GM23248 (cell line): ENCODE measurements at places on chromosomes 5 and 9.
A peak's percentile ranks its signal among the peaks of the same experiment; 100 is the strongest.

DNA sequence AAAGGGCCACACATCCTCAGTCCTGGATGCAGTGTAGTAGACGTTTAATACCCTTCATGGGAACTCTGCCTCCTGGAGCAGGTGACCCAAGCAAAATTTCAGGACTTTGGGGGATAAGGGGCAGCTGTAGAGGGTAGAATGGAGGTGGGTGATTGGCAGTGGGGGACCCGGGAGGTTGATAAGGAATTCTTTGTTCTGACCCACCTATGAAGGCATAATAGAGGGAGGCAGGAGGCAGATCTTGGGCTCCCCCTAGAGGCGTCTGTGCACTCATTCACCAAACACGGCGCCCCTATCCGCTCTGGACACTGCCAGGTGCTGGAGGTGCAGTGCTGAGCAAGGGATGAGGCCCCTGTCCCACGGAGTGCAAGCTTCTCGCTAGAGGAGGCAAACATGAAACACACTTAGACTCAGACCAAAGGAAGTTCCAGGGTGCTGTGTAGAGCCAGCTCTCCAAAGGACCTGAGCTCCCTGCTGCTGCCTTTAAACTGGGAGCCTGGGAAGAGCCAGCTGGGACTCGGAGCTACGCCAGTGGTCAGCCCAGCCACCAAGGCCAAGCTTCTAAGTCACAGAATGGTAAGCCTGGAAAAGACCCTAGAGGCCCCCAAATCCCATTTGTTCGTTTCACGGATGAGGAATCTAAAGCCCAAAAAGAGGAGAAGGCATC, 7.7 kb downstream of the IL17B start:
- DNase-seq = peak; percentile 73

DNA sequence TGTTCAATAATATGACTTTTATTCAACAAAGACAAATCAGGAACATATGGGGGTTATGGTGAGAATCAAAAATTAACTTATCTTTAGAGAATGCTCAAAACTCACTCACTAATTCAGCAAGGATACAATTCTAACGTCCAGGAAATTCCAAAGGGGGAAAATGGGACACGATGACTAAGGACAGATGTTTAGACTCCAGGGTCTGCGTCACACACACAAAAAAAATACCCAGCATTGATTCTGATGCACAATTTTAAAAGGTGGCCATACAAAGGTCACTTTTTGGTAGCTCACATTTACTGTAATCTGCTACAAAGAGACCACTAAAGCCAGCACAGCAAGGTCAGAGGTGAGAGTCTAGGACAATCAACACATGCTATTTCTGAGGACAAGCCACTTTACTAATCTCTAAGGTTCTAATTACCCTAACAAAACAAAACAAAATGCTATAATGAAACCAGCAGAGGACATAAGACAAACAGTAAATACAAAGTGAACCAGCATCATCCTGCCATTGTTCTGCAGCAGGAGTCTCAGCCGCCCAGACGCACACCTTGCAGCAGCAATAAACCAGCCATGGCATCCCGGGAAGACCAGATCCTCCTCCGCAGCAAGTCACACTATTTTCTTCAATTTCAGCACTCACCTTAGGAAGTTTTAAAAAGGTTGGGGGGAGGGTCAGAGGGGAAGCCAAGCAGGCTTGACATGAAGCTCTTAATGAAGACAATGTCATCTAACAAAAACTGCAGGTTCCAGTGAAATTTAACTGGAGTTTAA, 57.8 kb downstream of the TTC39B start:
- peak; percentile 77 for DNase-seq

- DNase-seq = peak; percentile 60
These were observed 196.3 kb upstream of the KLF4 start for GRCh38 chr9:107685901-107686300.

GRCh38 chr9:16105168-16106020, 552.6 kb downstream of the CCDC171 start:
- no peak for DNase-seq

DNA sequence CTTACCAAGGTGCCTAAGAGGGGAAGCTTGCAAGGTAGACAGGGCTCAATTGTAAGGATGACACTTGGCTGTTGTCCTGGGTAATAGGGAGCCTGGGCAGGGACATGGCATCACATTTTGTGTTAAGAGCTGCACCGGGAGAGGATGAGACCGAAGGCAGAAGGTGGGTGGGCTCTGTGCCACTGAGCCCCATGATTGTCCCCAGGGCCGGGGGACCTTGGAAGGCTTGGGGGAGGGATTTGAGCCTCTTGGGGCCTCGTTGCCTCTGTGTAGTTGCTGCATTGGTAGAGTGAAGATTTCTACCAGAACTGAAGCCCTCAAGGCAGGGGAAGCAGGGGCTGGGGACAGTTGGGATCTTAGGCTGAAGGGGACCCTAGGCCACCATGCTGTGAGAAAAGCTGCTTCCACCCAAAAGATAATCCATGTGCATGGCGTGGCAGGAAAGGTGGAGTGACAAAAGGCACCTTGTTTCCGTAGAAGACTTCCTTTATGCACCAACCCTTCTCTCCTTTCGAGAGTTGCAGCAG, 11.9 kb downstream of the FGF18 start:
- no peak for DNase-seq

DNA sequence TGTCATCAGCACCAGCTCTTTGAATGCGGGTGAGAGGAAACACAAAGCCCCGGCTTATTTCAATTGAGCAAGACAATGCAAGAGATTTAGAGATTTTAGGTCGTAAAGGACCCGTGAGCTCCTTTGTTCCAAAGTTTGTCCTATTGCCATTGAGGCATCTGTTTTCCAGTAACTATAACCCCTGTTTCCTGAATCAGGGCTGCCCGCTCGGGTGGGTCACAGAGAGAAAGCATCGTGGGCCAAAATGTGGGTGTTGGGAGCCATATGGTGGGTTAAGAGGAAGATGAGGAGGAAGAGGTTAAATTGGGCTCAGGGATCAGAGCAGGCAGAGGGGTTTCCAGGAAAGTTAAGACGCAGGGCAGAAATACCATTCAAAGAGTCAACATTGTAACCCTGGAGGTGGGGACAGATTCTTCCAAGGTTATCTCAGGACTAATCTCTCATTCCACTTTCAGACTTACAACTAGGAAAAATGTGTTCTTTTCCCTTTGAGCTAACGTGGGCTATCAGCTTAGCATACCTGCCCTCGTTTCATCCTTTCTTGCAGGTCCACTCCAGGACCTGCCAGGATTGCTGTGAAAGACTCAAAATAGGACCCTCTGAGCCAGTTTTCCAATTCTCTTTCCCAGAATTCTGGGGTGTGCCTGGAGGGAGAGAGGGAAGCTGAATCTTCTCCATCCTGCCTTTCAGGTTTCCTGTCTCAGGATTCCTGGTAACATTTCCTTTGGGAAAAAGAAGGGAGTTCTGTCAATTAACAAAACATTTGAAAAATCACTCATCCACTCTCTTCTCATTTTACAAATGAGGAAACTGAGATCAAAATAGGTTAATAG, 95.5 kb upstream of the TAF11L2 start:
- DNase-seq = no peak

DNA sequence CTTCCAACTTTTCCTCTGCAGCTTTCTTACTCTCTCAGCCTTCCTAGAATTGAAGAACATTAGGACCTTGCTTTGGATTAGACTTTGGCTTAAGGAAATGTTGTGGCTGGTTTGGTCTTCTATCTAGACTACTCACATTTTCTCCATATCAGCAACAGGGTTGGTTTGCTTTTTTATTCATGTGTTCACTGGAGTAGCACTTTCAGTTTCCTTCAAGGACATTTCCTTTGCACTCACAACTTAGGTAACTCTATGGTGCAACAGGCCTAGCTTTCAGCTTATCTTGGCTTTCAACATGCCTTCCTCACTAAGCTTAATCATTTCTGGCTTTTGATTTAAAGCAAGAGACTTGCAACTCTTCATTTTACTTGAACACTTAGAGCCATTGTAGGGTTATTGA, 153.1 kb downstream of the CCDC192 start:
- DNase-seq = no peak

GRCh38 chr5:162052676-162053075, 14.9 kb upstream of the GABRG2 start:
- no peak for DNase-seq

GRCh38 chr5:151156507-151157420, 815 bp downstream of the ANXA6 start:
- DNase-seq = peak; percentile 61
